MCF 10A (cell line): ENCODE measurements at places on chromosomes 5 and 9. TPM values are rescaled to one million over a fixed set of nuclear protein-coding genes. Genes with fewer than 3 reads are reported as not detected.

DNA sequence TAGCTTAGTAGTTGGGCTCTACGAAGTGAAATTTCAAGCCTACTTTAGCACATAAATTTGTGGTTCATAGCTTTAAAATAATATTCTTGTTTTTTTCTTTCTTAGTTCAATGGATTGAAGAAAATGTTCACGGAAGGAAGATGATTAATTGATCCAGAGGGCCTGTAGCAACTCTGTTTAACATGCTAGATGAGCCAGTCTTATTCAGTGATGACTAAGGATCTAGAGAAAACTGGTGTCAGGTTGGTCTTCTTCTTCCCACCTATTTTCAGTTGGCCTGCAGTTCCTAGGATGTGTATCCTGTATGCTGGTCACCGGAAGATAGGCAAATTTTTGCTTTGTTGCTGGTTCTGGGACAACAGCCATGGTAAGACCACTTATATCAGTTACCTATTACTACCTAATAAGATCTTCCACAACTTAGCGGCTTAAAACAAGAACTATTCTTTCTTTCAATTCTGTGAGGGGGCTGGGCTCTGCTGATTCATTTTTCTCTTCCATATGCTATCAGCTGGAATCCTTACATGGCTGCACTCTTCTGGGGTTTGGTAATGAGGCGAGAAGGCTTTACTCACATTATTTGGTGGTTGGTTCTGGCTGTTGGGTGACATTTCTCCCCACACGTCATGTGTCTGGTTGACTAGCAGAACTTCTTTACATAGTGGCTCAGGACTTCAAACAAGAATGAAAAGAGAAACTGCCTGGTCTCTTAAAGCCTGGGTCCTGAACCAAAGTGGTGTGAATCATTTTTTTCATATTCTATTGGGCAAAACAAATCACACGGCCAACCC lies 182.7 kb upstream of the ACTBL2 start:
- no peak for DNase-seq

- peak; percentile 25 for DNase-seq
Observed at GRCh38 chr5:178739452-178740180, 9.2 kb upstream of the ZNF354A start.

EXOSC3 gene
- total RNA-seq, result 44.8 and 50.9 TPM in 2 replicates

LHX3 gene
- 0.22 and 0.26 TPM in 2 replicates for total RNA-seq

DNA sequence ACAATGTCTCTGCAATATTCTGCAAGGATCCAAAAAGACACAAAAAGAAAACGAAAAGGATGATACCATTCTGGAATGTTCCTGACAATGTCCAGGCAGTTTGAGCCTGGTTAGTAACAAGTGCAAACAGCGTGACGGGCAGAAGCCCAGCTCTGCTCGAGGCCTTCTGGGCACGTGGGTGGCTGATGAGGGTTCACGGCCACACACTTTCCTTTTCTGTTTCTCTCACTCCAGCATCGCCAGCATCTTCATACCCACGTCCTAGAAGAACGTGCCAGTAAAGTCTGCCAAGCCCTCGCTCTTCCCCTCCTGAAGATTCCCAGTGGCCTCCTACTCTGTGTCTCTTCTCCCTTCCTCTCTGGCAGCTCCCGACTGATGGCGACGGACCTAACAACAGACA lies 36.7 kb downstream of the COL23A1 start:
- DNase-seq, result no peak

IFNA13 gene
- not detected in 2 replicates for total RNA-seq
